ENCODE measurements at places on chromosomes 5 and 9.

- no peak for DNase-seq
Observed at GRCh38 chr9:87880116-87880515, 2.6 kb upstream of the SPATA31E1 start.

DNA sequence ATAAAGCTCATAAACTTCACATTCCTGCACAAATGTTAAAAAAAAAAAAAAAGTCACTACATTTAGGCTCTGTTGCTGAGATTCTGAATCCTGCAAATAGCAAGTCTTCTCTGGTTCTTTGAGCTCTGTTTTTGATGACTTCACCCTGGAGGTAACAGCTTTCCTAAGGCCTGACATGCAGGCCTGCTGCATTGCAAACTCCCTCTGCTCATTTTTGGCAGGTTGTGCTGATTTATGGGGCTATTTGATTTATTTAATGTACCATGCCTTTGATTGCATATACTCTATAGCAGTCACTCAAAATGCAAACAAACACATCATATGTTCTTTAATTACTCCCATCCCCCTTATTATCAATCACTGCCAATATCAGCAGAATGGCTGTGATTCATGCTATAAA is 416.1 kb upstream of the IZUMO3 start:
- no peak for DNase-seq

- DNase-seq = no peak
Observed at GRCh38 chr5:143401227-143402016, 2.1 kb downstream of the NR3C1 start.

GRCh38 chr5:83556190-83556589 is 84.6 kb downstream of the VCAN start:
- no peak for DNase-seq

DNA sequence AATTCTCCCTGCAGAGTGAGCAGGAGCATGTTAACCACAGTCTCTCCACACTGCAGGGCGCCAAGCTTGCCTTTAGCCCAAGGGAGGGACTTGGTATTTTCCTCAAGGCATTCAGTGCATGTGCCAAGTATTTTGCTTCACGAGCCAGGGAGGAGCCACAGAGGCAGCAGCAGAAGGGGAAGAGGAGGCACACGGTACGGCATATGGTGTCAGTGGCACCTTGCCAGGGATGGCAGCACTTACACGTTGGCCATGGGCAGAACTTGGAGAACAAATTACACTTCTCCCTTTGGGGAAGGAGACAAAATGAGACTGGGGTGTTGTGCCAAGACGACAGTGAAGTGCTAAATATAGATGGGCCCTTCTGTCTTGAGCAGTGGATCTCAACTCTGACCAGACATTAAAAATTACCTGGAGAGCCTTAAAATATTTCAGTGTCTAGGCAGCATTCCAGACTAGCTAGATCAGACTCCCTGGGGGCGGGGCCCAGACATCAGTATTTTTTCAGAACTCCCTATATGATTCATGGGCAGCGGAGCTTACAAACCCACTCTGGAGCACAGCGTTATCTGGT is 155.8 kb downstream of the DRD1 start:
- no peak for DNase-seq

- peak; percentile 60 for DNase-seq
Observed at GRCh38 chr5:129899454-129899853, 4.8 kb upstream of the CHSY3 start.

DNA sequence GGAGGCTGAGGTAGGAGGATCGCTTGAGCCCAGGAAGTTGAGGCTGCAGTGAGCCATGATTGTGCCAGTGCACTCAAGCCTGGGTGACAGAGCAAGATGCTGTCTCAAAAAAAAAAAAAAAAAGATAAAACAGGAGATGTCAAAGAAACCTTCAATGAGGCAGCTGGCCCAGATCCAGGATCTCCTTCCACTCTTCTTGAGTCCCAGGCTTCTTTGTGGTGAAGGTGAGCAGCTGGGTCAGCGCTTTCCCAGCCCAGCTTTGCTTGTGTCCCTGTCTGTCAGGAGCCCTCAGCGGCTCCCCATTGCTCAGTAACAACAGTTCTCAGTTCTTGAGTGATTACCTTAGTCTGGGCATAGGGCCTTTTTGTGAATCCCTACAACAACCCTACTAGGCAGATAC is 69.4 kb upstream of the PSD2 start:
- no peak for DNase-seq

GRCh38 chr9:129073404-129073803 is 7.5 kb upstream of the DOLPP1 start:
- DNase-seq = no peak

DNA sequence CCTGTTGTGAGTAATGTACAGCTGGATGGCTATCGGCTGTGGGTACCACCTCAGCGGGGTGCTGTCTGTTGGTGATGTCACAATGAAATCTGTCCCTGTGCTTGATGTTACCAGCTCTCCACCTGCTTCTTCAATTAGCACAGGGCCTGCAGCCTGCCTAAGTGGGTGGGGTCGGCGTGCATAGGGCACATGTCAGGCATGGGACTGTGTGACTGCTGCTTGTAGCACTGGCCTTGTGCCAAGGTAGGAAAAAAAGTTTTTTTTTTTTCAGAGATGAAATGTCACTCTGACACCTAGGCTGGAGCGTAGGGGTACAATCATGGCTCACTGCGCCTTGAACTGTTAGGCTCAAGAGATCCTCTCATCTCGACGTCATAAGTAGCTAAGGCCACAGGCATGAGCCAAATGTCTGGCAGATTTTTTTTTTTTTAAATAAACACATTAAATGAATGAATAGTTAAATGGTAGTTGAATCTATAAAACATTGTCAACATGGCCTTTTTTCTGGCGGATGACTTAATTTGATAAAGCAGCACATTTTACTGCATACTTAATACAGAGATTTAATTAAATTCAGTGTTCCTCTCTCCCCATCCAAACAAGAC is 222.5 kb downstream of the NXNL2 start:
- DNase-seq = no peak

DNA sequence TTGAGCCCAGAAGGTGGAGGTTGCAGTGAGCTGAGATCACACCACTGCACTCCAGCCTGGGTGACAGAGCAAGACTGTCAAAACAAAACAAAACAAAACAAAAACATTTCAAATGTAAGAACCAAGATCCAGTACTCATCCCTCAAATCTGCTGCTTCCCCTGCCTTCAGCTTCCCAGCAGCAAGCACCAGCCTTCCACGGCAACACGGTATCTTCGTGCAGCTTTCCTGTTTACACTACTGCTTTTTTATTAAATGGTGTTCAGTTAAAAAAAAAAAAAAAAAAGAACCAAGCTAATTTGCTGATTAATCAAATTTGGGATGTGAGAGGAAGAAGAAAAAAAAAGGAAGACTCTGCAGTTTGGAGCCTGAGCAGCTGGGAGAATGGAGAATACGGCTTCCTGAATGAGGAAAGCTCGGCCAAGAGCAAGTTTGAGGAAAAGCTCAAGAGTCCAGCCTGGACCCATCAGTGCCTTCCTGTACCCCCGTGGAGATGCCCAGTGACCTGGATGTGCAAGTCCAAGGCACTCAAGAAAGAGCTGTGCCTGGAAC is 28.0 kb upstream of the SLC2A8 start:
- no peak for DNase-seq

- DNase-seq = no peak
Observed at GRCh38 chr5:73706963-73707362, 81.0 kb downstream of the ARHGEF28 start.

DNA sequence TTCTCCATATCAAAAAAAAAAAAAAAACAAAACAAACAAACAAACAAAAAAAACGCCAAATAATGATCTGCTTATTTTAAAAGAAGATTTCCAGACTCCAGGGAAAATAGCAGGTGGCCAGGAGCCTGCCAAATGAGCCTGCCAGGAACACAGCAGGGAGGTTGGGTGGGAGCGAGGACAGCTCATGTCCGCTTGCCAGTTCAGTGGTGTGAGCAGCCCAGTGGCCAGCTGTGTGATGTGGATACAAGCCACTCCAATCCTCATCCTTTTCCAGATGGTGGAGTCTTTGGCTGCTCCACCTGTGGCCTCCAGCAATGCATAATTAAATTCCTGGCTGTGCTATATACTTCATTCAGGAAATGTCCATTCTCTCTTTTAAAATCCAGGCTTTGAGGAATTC is 1025.1 kb upstream of the C9orf72 start:
- no peak for DNase-seq

DNA sequence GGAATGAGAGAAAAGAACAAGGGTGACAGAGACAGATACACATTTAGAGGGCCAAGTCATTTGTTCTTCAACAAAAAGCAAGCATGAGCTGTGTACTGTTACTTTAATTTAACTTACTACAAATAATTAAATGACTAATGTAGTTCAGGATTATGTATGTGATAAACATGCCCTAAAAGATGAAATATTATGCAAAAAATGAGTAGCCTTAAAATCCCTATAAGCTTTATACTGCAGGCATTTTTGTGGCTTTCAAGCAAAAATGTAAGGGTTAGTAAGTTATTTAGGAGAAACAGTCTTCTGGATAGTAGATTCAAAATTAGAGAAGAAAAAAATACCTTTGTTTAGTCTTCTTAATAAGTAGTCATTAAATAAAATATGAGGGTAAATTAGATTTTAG is 431.2 kb downstream of the CSNK1G3 start:
- DNase-seq = no peak

All from Kasumi-1 (cell line).